Melanocyte of skin (primary cell): ENCODE measurements at places on chromosomes 6 and 20. TPM values are rescaled to one million over a fixed set of nuclear protein-coding genes. Genes with fewer than 3 reads are reported as not detected.

Gene HLA-DOB
- total RNA-seq: 0.93 and 1.00 TPM in 2 replicates

Gene HLA-DMA
- 7.2 and 56.3 TPM in 2 replicates for total RNA-seq

Gene RNF114
- total RNA-seq: 137 and 148 TPM in 2 replicates

Gene SLC12A5
- total RNA-seq: under 0.01 TPM in 1 of 2 replicates, not detected in the other

Gene TUBB2A
- total RNA-seq: 145 and 184 TPM in 2 replicates

Gene CDKAL1
- 17.6 and 25.1 TPM in 2 replicates for total RNA-seq

Gene OOEP
- not detected in 2 replicates for total RNA-seq

Gene AURKA
- 79.0 and 93.9 TPM in 2 replicates for total RNA-seq

Gene NKX2-4
- total RNA-seq: not detected in 2 replicates

Gene TGM3
- not detected in 2 replicates for total RNA-seq

Gene PRSS35
- not detected in 2 replicates for total RNA-seq
